ENCODE measurements at places on chromosomes 5 and 9.

GRCh38 chr9:9395539-9395938 lies 1217.3 kb downstream of the PTPRD start:
- DNase-seq, result no peak

GRCh38 chr5:137206030-137206715 lies 293.0 kb downstream of the SPOCK1 start:
- no peak for DNase-seq

- no peak for DNase-seq
Observed at GRCh38 chr5:60540856-60541805, 158.8 kb downstream of the DEPDC1B start.

DNA sequence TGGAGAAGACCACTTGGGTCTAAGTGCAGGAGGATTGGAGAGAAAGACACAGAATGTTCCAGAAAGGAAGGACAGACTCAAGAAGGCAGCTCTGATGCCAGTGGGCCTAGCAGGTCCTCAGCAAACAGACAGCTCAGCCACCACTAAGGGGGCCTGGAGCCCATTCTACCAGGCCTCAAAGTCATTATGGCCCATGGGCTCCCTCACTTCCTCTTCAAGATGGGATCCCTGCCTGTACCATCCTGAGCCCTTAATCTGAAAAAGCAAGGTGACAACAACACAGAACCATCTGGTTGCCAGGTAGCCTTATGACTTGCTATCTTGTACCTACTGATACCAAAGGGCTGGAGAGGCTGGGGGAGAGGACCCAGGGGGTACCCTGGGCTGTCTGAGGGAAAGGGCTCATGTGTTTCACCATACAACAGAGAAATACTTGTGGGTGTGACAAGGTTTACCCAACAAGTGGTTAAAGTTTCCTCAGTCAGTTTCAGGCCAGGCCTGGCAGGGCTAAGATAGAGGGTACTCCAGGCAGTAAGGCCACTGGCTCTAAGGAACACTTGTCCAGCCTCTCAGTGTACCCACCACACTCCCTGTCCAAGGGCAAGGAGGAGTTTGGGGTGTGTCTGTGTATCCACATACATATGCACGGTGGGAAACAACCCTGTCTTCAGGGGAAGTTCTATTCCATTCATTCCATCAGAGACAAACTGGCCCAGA lies 30.7 kb downstream of the TCF7 start:
- DNase-seq, result no peak

DNA sequence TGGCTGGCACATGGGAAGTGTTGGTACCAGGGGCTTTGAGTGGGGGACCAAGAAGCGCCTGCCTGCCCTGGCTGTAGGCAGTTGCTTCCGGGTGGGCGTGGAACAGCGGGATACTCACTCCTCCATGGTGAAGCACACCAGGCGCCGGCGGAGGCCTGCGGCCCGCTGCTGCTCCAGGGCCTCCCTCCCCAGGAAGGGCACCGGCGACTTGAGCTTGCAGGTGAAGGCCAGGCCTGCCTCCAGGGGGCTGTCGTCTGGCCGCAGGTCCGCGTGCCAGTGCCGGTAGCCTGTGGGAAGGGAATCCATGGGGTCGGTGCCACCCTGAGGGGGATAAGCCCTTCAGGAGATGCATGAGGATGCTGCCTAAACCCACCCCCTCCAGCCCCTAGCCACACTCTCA lies 34.3 kb downstream of the DBH start:
- DNase-seq, result no peak

DNA sequence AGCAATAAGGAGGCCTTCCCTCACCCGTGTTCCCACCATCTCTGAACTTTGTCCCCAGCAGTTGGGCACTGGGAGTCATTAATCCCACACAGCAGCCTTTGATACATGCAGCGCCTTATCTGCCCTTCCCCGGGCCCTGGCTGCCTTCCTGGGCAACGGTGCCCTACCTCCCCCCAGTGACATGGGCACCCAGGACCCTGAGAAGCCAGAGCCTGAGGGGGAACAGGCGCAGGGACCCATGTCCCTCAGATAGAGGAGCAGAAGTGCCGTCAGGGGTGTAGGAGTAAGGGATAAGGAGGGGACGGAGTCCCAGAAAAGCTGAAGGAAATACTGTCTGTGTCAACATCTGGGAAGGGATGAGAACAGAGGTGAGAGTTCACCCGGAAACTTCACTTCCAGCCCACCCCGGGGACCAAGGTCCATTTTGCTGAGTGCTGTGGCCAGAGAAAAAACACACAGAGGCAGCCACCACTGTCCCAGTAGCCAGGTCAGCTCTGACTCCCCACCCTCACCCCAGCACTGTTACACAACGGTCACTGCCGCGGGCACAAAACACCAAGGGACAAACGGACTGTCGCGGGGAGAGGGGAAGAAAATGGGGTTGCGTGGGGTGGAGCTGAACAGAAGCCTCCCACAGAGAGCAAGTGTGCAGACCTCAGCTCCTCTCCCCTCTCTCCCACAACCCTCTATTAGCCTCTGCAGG lies 3.8 kb downstream of the PCDH1 start:
- DNase-seq, result no peak

GRCh38 chr5:171483551-171484135 lies 64.2 kb downstream of the FGF18 start:
- DNase-seq, result no peak

- no peak for DNase-seq
Observed at GRCh38 chr5:120400356-120400755, 63.7 kb upstream of the PRR16 start.

DNA sequence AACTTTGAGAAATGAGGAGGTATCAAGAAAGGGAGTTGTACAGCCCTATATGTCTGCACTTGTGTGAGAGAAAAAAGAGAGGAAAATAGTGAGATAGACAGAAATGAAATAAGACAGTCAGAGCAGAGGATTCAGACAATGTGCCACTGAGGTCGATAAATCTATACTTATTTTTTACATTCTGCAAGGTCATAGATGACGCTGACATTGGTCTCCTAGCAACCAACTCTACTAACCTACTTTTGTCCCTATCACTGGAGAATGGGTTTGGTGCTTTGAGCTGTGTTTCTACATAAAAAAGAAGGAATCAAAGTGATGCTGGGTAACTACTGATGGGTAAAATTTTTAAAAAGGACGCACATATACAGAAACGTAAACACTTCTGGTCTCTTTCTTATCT lies 573.3 kb upstream of the RORB start:
- no peak for DNase-seq

- DNase-seq, result no peak
Observed at GRCh38 chr5:29169886-29170285, 2023.6 kb upstream of the CDH6 start.

GRCh38 chr9:126435105-126435504 lies 108.5 kb downstream of the MVB12B start:
- no peak for DNase-seq

DNA sequence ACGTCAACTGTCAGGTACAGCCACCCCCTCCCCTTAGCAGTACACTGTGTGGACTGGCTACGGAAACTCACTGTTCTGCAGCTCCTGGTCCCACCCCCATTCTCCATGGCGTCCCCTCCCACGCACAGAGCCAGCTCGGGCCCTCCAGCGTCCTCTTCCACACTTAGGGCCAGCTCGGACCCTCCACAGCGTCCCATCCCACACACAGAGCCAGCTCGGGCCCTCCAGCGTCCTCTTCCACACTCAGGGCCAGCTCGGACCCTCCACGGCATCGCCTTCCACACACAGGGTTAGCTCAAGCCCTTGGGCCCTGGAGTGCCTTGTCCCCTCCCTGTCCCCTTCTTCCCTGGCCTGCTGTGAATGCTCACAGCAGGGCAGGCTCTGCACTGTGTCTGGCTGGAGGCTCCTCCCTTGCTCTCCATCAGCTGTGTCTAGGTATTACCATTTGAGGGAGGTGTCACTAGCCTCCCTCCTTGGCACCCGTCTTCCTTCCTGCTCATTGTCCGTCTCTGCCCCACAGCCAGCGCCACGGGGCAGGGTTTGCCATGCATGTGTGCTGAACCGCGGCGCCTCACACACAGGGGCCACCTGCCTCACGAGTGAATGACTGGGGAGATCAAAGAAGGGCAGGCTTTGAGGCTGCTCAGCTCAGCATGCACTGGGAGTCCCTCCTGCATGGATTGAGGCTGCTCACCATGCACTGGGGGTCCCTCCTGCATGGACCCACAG lies 78.5 kb upstream of the CACNA1B start:
- DNase-seq, result no peak

- DNase-seq, result no peak
Observed at GRCh38 chr9:110076894-110077725, 130.8 kb downstream of the C9orf152 start.

DNA sequence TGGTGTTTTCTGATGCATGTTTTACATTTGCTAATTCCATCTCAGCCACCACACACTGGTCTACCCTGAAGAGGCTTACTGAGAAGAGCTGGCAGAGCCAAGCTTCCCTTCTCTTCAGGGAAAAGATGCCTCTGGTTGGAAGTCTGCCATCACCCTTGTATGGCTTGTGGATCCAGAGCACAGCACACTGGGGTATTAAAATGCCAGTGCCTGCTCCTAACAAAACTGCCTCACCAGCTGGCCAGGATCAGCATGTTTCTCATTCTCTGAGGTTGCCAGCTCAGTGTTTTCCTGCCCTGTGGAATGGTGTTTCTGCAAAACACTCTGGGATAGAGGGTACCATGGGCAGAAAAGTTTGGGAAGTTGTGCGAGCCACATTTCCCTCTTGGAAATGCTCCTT lies 31.6 kb upstream of the ZNF618 start:
- no peak for DNase-seq

- DNase-seq, result peak; percentile 25
Observed at GRCh38 chr5:16791036-16791705, 144.9 kb downstream of the MYO10 start.

GRCh38 chr5:102279711-102280110 lies 16.4 kb downstream of the SLCO4C1 start:
- no peak for DNase-seq

GRCh38 chr9:93676310-93677047 lies 100.1 kb downstream of the PHF2 start:
- DNase-seq, result no peak

DNA sequence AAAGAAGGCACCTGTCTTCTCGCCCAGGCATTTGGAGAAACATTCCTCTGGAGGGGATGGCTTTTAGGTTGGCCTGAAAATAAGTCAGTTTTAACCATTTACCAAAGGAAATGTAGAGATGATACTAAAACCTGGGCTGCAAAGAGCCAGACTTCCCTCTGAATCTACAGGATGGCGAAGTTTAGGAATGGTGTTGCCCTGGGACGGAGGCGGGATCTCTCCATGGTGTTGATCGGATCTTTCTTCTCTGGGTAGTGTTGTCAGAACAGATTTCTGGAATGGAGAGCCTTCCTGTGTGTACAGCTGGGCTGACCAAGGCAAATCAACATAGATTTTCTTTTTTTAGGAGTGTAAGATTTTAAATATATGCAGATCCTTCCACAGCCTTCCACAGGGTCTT lies 159.2 kb downstream of the PDZD2 start:
- DNase-seq, result no peak

DNA sequence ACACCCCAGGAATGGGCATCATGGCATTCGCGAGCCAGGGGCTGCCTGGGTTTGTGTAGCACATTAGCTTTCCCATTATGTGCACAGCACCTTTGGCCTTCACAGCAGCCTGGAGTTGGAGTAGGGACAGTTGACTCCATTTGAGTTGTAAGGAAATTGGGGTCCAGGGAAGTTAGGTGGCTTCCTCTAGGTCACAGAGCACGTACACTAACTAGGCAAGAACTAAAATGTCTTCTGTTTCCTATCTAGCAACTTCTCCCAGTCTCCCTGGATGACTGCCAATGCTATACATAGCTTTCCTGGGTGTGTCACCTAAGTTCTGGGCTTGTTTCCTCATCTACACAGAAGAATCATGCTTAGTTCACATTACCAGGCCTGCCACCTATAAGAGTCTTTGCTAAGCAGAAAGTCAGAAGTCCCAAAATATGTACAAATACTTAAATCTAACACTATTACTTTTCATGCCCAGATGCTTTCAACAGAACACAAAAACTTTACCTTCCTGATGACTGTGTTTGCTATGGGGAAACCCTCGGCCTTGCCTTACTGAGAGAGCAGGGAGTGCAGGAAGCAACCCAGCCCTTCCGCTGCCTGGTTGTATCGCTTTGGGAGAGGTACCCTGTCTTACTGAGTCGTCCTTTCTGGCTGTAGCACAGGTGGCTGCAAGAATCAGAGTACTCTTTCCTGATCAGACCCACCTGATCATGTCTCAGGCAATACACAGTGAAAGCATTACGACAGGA lies 12.0 kb downstream of the MACROH2A1 start:
- DNase-seq, result no peak

DNA sequence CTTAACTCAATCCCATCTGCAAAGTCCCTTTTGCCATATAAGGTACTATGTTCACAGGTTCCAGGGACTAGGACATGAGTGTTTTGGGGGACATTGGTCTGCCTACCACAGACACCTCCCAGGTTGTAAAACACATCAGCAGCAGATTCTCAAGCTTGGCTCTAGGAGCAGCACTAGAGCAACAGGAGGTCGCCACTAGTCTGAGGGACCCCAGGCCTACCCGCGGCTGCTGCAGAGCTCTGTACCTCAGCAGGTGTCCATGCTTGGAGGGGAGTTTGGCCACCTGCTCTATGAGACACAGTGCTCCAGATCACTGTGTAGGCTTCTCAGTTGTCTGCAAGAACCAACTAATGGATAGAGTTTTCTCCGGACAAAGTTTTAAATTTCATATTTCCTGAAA lies 262.2 kb upstream of the ARRDC3 start:
- no peak for DNase-seq

DNA sequence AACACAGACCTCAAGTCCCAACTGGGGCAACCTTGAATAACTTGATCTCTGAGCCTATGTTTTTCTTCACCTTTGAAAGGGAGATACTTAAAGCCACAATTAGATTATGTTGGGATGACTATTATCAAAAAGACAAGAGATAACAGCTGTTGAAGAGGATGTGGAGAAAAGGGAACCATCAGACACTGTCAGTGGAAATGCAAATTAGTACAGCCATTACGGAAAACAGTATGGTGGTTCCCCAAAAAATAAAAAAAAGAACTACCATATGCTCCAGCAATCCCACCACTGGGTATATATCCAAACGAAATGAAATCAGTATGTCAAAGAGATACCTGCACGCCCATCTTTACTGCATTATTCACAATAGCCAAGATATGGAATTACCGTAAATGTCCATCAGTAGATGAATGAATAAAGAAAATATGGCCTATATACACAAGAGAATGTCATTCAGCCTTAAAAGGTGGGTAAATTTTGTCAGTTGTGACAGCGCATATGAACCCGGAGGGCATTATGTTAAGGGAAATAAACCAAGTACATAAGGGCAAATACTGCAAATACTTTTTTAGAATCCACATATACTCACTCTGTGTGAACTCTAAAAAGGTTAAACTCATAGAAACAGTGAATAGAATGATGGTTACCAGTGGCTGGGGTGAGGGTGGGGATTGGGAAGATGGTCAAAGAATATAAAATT lies 12.7 kb downstream of the FAT2 start:
- DNase-seq, result no peak

- no peak for DNase-seq
Observed at GRCh38 chr9:105039175-105039799, 111.3 kb upstream of the ABCA1 start.

- no peak for DNase-seq
Observed at GRCh38 chr5:150148117-150148927, 7.3 kb downstream of the PDGFRB start.

GRCh38 chr9:12739014-12739652 lies 35.7 kb upstream of the LURAP1L start:
- no peak for DNase-seq

- DNase-seq, result no peak
Observed at GRCh38 chr9:137385061-137385655, 37.8 kb downstream of the EXD3 start.
